ENCODE measurements at places on chromosomes 2 and 18.

DNA sequence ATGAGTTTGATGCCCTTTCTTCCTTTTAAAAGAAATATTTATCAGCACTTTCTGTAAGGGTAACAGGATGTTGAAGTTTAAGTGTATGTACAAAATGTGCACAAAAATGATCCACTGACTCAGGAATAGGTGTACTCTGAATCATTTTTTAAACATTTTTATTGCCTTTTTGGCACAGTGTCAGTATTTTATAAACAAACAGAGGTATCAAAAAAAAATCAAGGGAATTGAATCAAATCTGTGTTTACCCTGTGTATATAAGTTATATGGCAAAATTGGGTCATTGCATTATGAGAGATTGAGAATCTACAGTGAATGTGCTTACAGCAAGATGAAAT, 513.9 kb upstream of the NETO1 start:
- no peak for DNase-seq

GRCh38 chr2:241608881-241609280, 28.1 kb downstream of the THAP4 start:
- DNase-seq = no peak

- DNase-seq = no peak
Observed at GRCh38 chr2:57452634-57453033, 594.0 kb upstream of the VRK2 start.

- no peak for DNase-seq
Observed at GRCh38 chr2:105712166-105712915, 32.4 kb upstream of the NCK2 start.

- no peak for DNase-seq
Observed at GRCh38 chr2:162000431-162000830, 73.6 kb downstream of the DPP4 start.

GRCh38 chr18:48173557-48173956, 235.6 kb downstream of the ZBTB7C start:
- DNase-seq = no peak

DNA sequence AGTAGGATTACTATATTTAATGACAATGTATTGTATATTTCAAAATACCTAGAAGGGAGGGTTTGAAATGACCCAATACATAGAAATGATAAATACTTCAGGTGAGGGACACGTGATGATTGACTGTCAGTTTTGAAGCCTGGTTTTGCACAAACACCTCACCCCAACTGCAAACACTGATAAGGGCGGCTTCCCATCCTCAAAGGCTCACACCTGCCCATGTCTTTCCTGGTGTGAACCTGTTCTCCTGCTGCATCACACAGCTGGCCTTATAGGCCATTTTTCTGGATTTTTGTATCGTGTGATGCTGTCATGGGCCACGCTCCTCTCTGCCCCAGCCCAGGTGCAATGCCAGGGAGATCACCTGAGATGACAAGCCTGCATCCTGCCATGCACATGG, 166.5 kb upstream of the NCK2 start:
- no peak for DNase-seq

DNA sequence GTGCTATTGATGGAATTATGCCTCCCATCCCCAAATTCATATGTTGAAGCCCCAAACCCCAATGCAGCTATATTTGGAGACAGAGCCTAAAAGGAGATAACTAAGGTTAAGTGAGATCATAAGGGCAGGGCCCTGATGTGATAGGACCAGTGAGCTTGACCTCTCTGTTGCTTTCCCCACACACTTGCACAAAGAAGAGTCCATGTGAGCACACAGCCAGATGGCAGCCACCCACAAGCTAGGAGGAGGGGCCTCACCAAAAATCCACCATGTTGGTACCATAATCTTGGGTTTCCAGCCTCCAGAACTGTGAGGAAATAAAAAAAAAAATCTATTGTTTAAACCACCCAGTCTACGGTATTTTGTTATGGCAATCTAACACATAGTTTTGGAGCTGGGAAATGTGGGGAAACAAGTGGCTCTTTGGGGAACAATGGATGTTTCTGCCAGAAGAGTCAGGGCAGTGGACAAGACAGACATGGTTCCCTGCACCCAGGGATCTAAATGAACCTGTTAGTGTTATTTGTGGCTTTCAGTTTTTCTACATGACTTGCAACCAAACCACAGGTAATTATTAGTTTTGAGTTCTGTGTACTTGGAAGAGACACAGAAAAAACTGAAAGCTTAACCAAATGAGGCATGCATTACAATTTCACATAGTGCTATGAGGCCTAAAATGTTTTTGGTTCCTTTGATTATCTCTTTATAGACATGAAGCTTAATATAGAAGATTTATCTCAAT, 259.1 kb downstream of the LTBP1 start:
- no peak for DNase-seq

DNA sequence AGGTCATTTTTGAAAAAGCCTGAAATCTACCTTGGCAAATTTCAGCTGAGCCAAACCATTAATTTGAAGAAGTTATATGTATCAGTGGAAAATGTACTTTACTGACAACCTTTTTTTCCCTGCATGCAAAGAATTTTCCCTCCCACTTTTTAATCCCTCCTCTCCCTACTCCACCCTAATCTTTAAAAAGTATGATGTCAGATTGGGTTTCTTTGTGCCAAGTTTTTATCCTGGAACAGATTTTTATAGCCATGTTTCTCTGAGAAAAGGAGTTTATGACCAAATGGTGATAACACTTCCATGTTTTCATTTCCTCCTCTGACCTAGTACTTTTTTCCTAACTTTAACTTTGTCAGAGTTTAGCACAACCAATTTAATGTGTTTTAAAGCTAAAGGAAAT, 250.3 kb upstream of the FOSL2 start:
- DNase-seq = no peak

- no peak for DNase-seq
Observed at GRCh38 chr2:159075727-159076126, 107.3 kb downstream of the TANC1 start.

GRCh38 chr2:53913721-53914120, 54.0 kb upstream of the GPR75 start:
- peak; percentile 44 for DNase-seq

- peak; percentile 16 for DNase-seq
Observed at GRCh38 chr18:58682429-58683069, 11.3 kb downstream of the MALT1 start.

DNA sequence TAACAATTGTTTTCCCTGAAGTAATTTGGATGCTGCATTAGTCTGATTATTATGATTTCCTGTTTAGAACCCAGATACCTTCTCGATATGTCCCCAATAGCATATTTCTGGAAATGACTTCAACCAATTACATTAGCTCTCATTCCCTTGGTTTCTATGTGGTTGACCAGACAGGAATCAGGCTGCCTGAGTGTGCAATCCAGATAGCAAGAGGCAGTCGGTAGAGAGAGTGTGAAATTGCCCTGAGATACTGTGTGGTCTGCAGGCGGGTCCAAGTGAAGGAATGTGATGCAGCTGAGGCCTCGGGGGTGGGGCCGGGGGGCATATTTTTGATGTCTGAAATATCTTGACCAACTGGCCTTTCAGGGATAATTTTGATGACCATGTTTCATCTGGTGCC, 143.9 kb upstream of the ITGA6 start:
- DNase-seq = no peak

GRCh38 chr2:10944799-10945198, 33.1 kb downstream of the KCNF1 start:
- no peak for DNase-seq

- no peak for DNase-seq
Observed at GRCh38 chr2:59655809-59656208, 897.6 kb downstream of the BCL11A start.

DNA sequence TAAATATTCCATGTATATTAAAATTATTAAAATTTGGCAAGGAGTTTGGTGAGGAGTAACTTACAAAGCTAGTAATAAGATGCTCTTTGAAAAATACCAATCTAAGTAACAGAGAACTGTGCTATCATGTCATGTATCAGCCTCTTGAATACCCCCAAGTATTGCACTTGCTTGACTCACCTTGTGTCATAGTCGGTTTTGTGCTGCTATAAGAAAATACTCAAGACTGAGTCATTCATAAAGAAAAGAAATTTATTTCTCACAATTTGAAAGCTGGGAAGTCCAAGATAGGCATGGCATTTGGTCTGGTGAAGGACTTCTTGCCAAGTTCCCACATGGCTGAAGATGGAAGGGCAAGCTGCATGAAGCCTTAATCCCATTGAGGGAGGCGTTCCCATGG, 179.2 kb downstream of the MEMO1 start:
- no peak for DNase-seq

- no peak for DNase-seq
Observed at GRCh38 chr18:63234841-63235240, 84.7 kb downstream of the BCL2 start.

- peak; percentile 8 for DNase-seq
Observed at GRCh38 chr2:208179028-208179609, 10.7 kb downstream of the C2orf80 start.

GRCh38 chr2:108346827-108347226, 30.9 kb upstream of the SULT1C4 start:
- DNase-seq = no peak

DNA sequence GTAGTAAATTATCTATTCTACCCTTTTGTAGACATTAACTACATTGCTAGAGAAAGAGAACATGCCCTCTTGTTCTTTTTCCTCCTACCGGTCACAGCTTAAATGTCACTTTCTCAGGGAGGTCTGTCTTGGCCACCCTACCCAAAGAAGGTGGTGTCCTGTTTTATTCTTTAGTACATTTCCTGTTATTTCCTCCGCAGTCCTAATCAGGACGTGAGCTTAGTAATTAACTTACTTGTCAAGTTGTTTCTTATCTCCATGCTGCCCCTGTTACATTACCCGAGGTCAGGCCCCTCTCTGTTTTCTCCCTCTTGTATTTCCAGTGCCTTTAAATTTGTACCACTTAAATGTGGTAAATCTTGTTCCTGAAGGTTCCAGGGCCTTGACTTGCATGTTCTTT, 73.7 kb upstream of the RMDN2 start:
- DNase-seq = no peak

GRCh38 chr2:66301022-66301766, 133.7 kb upstream of the MEIS1 start:
- no peak for DNase-seq

DNA sequence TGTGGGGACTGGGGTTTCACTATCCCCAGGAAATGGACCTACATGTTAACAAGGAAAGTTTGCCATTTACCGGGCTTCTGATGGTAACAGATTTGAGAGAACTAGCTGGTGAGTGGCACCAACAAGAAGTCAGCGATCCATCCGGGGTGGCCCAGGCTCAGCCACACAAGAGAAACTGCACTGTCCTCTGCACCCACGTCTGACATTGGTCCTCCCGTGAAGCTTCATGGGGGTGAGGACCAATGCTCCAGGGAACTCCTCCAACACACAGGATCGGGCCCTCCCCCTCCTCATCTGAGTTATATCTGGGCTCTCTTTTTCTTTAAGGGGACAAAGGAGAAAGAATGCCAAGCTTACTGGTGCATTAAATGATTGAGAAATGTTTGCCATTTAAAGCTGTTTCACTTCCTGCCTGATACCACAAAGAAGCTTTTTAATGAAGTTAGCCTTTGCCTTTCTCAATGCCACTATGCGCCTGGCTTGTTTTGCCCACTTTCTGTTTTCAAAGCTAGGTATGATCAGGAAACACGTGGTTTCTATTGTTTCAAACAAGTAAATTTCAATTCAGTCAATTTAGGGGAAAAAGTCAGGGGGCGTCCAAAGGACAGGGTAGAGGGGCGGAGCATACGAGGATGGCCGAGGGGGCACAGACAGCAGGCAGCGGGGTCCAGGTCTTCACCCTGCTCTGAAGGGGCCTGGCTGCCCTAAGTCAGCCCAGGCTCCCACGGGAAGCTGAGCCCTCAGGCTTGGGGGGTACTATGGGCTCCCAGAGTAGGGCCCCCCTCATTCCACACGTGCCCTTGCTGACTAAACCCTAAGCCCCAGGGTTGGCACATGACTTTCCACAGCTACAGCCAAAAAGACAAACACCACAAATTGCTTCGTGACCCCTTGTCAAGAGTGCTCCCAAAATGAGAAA, 204.0 kb upstream of the ID2 start:
- DNase-seq = peak; percentile 80

DNA sequence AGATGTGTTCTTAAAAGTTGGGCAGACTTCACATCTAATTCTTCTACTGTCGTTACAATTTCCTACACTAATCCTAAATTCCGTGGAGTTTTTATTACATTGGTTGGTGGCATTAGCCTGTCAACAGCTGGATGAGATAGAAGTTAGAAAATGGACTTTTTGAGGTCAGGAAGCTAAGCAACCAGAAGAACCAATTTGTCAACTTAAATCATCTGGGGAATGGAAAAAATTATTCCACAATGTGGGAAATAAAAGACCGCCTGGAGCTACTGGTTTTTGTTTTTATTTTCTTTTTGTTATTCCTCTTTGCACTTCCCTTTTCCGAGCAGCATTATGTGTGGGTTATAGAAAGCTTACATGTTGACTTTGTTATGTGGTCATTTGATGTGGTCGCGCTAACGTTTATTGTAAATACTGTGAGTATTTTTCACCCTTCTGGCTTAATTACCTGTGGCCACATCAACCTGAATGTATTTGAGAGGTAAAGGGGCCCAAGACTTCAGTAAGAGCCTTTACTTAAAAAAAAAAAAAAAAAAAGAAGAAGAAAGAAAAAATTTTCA, 75.3 kb downstream of the PTPRM start:
- DNase-seq = no peak

DNA sequence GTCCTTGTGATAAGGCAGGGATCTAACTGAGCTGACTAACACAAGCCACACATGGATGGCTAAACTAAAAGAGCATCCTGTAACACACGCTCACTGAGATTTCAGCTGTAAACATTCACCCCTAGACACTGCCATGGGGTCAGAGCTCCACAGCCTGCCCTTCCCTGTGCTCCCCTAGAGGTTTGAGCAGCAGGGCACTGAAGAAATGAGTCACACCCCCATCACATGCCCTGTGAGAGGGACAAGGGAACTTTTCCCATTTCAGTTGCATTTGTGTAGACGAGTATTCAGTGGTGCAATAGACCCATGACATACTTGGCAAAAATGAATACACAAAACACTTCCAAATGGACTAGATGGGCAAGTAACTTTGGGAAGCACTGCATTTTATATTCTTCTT, 402.4 kb upstream of the LRRTM1 start:
- DNase-seq = no peak

- DNase-seq = no peak
Observed at GRCh38 chr2:200616656-200617055, 30.8 kb downstream of the AOX1 start.

DNA sequence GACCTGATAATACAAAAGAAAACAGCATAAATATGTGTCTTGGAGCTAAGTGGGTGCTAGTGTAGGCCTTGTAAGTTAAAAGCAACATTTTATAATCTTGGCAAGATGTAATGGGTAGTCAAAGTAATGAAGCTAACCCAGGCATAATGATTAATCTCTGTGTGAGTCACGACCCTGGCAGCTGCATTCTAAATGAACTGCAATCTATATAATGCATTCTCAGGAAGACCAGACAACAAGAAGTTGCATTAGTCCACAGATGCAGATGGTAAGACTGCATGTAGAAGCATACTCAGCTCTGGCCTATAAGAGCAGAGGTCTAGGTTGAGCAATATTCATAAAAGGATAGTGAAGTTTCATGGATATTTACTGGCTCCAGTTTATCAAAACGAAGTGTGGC, 85.6 kb upstream of the ETAA1 start:
- no peak for DNase-seq

GRCh38 chr18:79768745-79769144, 29.0 kb upstream of the KCNG2 start:
- no peak for DNase-seq

- DNase-seq = peak; percentile 49
Observed at GRCh38 chr2:105114551-105114950, 76.7 kb downstream of the MRPS9 start.

Measured in KBM-7 (cell line).